ENCODE measurements at places on chromosomes 16 and 17.

GRCh38 chr17:41797377-41797776 lies 10.9 kb upstream of the JUP start:
- DNase-seq, result no peak

DNA sequence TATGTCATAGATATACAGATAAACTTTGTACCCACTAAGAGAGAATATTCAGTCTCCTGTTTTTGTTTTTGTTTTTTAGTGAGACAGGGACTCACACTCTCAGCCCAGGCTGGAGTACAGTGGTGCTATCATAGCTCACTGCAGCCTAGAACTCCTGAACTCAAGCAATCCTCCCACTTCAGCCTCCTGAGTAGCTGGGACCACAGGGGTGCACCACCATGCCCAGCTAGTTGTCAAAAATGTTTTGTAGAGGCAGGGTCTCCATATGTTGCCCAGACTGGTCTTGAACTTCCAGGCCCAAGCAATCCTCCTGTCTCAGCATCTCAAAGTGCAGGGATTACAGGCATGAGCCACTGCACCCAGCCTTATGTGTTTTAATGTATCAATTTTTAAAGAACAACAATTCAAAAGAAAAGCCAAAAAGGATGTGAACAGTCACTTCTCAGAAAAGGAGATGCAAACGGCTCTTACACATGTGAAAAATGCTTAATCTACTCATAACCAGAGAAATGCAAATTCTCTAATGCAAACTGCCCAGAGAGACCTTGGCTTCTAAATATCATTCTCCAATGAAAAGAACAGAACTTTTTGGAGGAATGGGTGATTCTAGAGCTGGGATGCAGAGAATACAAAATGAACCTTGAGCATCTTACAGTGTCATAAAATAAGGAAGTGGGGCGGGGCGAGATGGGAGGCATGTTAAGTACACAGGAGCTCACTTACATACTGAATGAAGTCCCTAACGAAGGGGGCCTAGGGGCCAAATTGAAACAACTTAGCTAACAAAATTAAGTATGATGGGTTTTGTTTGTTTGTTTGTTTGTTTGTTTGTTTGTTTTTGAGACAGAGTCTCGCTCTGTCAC lies 7.3 kb upstream of the CMTM3 start:
- no peak for DNase-seq

- DNase-seq, result no peak
Observed at GRCh38 chr16:77213542-77214106, 14.4 kb downstream of the SYCE1L start.

- no peak for DNase-seq
Observed at GRCh38 chr17:77729587-77729986, 228.9 kb upstream of the TNRC6C start.

- DNase-seq, result no peak
Observed at GRCh38 chr16:50606431-50607050, 58.3 kb downstream of the NKD1 start.

- no peak for DNase-seq
Observed at GRCh38 chr17:19727501-19728078, 11.2 kb upstream of the SLC47A2 start.

DNA sequence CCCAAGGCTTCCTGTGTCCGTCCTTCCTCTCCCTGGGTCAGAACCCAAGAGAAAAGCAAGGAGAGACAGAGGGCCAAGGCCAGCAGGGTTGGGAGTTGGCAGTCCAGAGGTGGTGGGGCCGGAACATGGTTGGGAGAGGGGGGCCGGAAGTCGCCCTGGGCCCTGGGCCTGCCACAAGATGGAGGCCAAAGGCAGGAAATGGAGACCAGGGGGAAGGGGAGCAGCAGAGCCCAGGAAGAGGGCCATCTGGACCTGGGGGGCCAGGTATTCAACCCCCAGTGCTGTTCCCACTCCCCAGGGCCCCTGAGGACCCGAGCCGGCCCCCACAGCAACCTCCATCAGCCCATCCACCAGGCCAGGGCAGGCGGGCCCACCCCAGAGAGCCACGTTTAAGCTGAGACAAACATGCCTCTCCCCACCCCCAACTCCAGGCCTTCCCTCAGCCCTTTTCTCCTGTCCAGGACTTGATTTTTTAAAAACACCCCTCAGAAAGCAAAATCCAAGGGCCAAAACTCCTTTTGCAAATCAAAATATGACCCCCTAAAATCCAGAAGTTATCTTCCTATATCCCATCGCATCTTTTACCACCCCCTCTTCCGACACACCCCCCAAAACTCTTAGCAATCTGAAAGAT lies 4.4 kb upstream of the BCL6B start:
- DNase-seq, result no peak

- no peak for DNase-seq
Observed at GRCh38 chr16:50126183-50126582, 26.9 kb upstream of the TENT4B start.

All from NCI-H2107 (cell line).